ENCODE measurements at places on chromosomes 12 and 14.
A peak's percentile ranks its signal among the peaks of the same experiment; 100 is the strongest.

- no peak for DNase-seq
These were observed 201.5 kb upstream of the RTL1 start for GRCh38 chr14:101105045-101105444.

DNA sequence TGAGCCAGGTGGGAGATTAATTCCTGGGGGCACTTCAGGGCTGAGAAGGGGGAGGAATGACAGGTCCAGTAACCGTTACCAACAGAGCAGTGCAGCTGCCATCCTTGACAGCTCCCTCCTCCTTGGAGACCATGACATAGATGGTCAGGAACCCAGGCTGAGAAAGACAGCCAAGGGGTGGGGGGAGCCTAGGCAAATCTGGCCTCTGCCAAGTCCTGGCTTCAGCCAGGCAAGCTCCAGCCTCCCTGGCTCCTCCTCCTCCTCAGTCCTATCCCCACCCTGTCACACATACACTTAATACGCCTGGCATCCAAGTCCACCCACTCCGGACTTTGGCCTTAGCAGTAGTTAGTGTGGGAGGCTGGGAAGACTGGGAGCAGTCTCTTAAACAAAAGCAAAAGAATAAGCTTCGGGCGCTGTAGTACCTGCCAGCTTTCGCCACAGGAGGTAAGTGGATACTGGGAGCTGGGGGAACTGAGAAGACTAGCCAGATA is at the start of gene RDH5:
Gene RDH5, plus strand, starts transcription at position 323 of the 494 bp plus-strand sequence. CDS start 792 bp downstream, outside the sequence.
- DNase-seq: no peak

DNA sequence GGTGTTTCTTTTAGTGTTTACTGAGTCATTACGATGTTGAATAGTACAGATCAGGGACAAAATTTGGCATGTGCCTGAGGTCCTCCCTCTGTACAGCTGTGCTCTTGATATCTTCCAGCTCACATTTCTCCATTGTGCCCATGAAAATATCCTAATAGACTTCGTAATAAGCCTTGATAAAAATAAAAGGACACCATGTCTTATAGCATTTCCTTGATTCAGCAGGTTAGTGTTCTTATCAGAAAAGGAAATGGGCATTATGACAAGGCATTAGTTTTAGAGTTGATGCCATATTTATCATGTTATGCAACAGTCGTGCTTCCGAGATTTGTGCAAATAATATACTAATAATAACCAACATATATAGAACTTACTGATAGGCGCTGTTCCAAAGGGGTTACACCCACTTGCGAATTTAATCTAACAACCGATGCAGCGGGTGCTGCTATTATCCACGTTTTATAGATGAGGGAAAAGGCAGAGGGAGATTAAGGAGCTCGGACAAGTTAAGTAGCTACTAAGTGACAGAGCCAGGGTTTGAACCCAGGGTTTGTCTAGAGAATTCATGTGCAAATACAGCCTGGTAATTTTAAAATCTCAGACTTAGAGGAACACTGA is 15.1 kb upstream of the WNK1 start:
- DNase-seq: no peak

DNA sequence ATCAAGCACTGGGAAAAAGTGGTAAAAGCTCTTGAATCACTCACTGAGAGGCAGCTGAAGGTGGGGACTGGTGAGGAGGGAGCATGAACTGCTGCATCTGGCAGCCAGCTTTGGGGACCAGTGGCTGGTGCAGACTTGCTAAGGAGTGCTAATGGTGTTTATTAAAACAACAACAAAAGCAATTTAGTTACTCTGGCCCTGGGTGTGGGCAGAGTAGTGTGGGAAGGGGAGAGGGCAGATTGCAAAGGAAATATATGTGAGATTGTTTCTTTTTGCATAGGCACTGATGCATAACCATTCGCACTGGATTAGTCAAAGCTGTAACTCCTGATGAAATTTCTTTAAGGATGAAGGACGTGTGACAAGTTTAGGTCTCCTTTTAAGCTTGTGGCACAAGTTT is 8.1 kb downstream of the TXNRD1 start:
- no peak for DNase-seq

DNA sequence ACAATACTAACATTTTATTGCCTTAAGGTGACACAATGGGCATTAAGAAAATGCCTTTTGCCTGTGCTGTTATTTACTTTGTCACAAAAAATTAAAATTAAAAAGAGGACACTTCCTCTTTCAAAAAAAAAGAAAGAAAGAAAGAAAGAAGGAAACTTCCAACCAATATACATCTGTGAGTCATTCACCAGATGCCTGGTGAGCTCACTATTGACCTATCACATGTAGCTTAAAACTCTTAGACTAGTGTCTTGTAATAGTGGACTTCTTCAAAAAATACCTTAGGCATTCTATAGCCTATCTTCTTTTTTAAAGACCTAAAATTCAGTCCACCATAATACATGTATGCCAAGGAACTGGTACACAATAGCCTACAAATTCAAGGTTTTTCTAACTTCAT is 4.9 kb upstream of the SOX5 start:
- DNase-seq: no peak

DNA sequence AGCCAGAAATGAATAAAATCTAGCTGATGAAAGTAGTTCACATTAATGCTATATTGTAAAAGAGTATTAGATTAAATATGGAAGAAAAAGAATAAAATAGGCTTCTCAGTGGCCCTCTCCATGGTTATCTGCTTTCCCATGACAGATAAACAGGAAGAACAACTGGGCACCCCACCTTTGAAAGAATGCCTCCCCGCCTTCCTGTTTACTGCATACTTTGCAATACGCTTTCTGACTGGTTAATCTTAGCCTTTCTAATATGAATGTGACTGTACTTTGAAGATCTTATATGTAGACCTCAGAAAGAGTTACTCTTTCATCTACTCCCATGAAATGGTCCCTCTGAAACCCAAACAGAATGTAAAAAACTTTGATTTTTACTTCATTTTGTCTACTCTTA is 34.1 kb upstream of the DAAM1 start:
- DNase-seq: peak; percentile 5

- no peak for DNase-seq
These were observed 54.6 kb upstream of the ATF7IP start for GRCh38 chr12:14310866-14311265.

DNA sequence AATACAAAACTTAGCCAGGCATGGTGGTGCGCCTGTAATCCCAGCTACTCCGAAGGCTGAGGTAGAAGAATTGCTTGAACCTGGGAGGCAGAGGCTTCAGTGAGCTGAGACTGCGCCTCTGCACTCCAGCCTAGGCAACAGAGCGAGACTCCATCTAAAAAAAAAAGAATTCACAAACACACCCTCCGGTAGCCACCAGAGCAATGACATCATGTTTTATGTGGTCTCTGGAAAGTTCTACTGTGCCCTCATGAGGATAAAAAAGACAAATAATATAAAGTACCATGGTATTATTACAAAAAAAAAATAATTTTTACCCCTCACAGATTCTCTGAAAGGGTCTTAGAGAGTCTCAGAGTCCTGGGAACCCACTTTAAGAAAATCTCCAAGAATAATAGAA is 81.5 kb downstream of the OSBPL8 start:
- no peak for DNase-seq

DNA sequence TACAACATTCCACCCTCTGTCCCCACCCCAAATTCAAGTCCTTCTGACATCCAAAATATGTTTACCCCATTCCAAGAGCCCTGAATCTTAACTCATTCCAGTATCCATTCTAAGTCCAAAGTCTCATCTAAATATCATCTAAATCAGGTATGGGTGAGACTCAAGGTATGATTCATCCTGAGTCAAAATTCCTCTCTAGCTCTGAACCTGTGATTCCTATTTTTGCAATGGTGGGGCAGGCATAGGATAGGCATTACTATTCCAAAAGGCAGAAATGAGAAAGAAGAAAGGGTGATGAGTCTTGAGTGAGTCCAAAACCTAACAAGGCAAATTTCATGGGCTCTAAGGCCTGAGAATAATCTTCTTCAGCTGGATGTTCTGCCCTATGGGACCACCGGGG is 140.3 kb upstream of the FAR2 start:
- DNase-seq: no peak

DNA sequence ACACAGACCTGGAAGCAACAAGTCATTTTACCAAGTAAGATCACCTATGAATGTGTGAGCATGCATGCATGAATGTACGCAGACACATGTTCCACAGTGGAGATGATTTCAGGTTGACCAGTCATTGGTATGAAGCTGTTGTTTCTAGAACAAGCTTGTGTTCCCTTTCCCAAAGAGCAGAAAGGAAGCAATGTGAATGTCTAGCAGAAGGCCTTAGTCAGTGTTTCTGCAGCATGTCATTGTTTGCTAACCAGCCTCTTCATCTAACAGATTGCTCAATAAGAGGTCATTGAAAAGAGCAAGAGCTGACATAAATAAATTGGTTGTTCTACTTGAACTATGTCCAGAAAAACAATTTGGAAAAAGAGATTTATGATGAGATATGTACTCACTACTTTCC is 191.4 kb downstream of the PLCZ1 start:
- DNase-seq: no peak

- peak; percentile 24 for DNase-seq
These were observed 2.1 kb downstream of the LDHB start for GRCh38 chr12:21655591-21655990.

GRCh38 chr14:95156161-95157047 is 925 bp downstream of the DICER1 start:
- peak; percentile 21 for DNase-seq

GRCh38 chr14:68938271-68939150 is 40.6 kb downstream of the ACTN1 start:
- DNase-seq: no peak

GRCh38 chr12:63319936-63320633 is 169.1 kb upstream of the AVPR1A start:
- DNase-seq: no peak
